ENCODE measurements at places on chromosomes 16 and 17.

DNA sequence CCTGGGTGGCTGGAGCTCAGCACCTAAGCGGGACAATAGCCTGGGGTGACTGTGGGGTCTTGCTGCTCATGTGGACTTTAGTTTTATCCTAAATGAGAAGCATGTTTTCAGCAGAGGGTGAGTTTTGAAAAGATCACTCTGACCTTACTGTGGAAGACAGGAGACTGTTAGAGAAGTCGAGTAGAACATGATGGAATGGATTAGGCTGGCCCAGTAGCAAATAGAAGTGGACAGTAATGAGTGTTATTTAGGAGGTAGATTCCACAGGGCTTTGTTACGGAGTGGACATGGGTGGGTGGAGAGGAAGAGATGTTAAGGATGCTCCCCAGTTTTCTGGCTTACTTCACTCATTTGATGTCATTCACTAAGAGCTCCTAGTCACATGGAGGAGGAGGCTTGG lies 73.3 kb upstream of the TBX2 start:
- no peak for DNase-seq

- DNase-seq = no peak
Observed at GRCh38 chr16:89685916-89686315, 573 bp upstream of the CDK10 start.

DNA sequence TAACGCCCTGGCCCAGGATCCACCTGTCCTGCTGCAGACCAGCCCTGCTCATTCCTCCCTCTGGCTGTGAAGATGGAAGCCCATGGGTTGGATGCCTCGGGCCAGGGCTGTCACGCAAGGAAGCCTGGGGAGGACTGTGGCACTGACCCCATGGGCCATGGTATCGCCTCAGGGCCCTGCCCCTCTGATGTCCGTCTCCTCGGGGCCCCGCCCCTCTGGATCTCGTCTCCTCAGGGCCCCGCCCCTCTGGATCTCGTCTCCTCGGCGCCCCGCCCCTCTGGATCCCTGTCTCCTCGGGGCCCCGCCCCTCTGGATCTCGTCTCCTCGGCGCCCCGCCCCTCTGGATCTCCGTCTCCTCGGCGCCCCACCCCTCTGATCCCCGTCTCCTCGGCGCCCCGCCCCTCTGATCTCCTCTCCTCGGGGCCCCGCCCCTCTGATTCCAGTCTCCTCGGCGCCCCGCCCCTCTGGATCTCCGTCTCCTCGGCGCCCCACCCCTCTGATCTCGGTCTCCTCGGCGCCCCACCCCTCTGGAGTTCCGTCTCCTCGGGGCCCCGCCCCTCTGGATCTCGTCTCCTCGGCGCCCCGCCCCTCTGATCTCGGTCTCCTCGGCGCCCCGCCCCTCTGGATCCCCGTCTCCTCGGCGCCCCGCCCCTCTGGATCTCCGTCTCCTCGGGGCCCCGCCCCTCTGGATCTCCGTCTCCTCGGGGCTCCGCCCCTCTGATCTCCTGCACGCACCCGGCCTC lies 24.0 kb downstream of the METRNL start:
- no peak for DNase-seq

DNA sequence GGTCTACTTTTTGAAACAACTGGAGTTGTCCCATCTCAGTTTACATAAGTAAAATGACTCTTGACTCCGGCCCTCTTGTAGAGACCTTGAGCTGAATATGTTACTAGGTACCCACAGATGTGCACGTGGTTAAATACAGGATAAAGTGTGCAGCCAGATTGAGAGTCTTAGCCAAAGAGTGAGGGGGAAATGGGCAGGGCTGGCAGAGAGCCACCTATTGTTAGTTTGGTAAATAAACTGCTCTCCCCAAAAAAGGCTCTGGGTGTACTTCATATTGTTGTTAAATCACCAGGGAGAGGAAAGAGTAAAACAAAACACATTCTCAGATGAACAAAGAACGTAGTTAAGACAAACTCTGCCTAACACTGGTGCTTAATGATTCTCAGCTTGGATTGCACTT lies 20.3 kb downstream of the G6PC1 start:
- no peak for DNase-seq

- no peak for DNase-seq
Observed at GRCh38 chr16:2689968-2690801, 7.9 kb downstream of the KCTD5 start.

- no peak for DNase-seq
Observed at GRCh38 chr17:75845933-75846691, 1.9 kb upstream of the UNC13D start.

- DNase-seq = no peak
Observed at GRCh38 chr17:72332367-72332766, 211.5 kb downstream of the SOX9 start.

- DNase-seq = no peak
Observed at GRCh38 chr17:78180083-78180482, 6.8 kb downstream of the TK1 start.

GRCh38 chr16:46801428-46802049 lies 29.4 kb downstream of the C16orf87 start:
- no peak for DNase-seq

DNA sequence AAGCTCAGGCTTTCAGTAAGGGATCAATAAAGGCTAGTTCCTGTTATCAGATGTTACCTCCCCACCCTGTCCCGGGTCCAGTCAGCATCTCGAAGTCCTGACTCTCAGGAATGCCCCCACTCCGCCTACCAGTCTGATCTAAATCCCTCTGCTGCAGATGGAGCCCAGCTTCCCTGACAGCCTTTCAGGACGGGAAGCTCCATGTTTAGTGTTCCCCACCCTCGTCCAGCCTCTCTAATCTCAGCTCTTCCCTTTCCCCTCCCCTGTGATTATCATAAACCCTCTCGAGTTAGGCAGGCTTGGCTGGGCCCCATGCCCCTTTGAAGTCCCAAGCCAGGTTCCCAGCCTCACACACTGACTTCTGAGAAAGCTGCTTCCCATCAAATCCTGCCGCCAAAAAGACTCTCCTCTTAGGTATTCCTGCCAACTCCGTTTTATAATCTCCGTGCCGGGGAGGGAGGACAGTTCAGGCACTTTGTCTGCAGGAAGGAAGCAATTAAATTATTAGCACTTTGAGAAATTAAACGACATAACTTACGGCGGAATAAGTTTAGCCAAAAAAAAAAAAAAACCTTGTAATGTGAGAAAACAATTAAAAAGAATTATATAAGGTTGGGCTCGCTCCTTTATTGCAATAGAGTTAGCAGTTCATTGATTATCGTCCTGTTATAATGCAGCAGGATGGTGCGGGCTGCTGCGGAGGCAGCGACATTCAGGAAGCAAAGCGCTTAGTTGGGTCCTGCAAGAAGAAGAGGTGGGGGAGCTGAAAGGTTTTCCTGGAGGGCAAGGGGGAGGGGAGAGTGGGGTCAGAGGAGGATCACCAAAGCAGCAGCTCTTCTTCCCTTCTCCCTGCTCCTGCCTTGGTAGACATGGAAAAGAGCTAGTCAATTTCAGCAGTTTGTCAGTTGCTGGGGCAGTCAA lies 16.8 kb upstream of the ETV4 start:
- no peak for DNase-seq

DNA sequence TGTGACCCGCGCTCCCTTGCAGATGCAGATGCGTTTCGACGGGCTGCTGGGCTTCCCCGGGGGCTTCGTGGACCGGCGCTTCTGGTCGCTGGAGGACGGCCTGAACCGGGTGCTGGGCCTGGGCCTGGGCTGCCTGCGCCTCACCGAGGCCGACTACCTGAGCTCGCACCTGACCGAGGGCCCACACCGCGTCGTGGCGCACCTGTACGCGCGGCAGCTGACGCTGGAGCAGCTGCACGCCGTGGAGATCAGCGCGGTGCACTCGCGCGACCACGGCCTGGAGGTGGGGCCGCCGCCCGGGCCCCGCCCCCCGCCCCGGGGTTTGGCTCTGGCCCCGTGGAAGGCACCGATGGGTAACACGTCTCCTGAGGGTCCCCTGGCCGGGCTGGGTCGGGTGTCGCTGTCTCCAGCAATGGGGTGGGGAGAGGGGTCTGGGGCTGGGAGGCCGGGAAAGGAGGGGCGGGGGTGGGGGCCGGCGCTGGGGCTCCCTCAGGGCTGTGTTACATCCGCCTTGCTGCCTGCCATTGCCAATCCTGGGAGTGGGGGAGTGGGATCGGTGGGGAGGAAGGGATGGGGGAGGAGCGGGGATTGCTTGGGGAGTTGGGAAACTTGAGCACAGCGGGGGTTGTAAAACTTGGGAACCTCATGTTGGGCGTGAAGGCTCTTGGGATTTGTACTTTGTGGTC lies 737 bp downstream of the NUDT16L1 start:
- no peak for DNase-seq

GRCh38 chr16:51401673-51402072 lies 250.6 kb upstream of the SALL1 start:
- no peak for DNase-seq

- DNase-seq = no peak
Observed at GRCh38 chr16:56844056-56844455, 21.0 kb upstream of the SLC12A3 start.

Measured in AG09319 (cell line).